ENCODE measurements at places on chromosomes 3 and 15. TPM values are rescaled to one million over a fixed set of nuclear protein-coding genes. Genes with fewer than 3 reads are reported as not detected.

GRCh38 chr3:109545746-109546145 lies 208.4 kb upstream of the DPPA4 start:
- no peak for DNase-seq

- DNase-seq = no peak
Observed at GRCh38 chr3:14775563-14775962, 43.2 kb upstream of the FGD5 start.

RBPMS2 gene
- 2.3 TPM for total RNA-seq

FETUB gene
- total RNA-seq = not detected
